CD4-positive, alpha-beta memory T cell (primary cell): ENCODE measurements at places on chromosomes 16 and 17.

DNA sequence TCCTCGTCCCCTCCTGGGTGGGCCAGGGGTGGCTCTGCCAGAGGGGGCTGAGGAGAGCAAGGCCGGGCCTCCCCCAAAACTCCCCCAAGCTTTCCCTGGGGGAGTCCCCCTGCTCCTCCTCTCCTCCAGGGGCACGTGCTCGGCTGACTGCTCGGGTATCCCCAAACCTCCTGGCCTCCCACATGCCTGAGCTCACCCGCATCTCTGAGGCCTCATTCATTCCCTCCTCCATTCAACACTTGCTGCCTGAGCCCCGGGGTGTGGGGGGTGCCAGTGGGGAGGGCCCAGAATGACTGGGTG lies 83.1 kb downstream of the RTN4RL1 start:
- no peak for DNase-seq

GRCh38 chr16:61024180-61024900 lies 1011.9 kb downstream of the CDH8 start:
- no peak for DNase-seq

GRCh38 chr17:36034127-36034526 lies 16.4 kb upstream of the CCL23 start:
- DNase-seq: no peak

GRCh38 chr17:45873728-45874127 lies 20.6 kb upstream of the MAPT start:
- DNase-seq: no peak

GRCh38 chr16:12573730-12574383 lies 229.8 kb downstream of the CPPED1 start:
- DNase-seq: peak; percentile 22

GRCh38 chr16:74556375-74556922 lies 50.5 kb downstream of the GLG1 start:
- DNase-seq: no peak

- no peak for DNase-seq
Observed at GRCh38 chr17:67260170-67260987, 15.4 kb upstream of the HELZ start.

DNA sequence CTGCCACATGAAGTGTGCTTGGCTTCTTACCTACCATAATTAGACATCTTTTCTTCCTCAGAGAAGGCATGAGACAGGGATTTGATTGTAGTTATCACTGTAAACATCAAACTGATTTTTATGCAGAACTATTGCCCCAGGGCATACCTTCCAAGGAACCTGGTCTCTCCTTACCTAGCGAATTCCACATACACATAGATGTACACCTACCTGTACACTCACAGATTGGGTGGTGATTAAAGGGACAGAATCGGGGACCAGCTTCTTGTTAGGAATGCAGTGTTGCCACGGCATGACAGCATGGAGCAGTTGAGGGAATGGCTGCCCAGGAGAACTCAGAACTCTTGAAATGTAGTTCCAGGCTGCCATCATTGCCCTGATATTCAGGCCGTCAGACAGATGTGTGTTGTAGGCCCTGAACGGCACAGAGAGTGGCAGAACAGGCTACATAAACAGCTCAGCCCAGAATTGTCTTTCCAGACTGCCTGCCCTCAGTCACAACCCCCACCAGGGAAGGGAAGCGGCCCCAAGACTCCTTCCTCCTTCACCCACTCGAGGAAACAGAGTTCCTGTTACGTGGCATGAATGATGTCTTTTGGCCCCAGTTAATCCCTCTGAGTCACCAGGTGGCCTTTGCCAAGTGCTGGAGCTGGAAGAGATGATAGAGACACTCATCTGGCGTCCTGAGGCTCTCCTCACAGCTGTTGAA lies 17.8 kb upstream of the NAGLU start:
- DNase-seq: no peak

GRCh38 chr17:32492648-32493289 lies 6.0 kb downstream of the CDK5R1 start:
- DNase-seq: no peak

DNA sequence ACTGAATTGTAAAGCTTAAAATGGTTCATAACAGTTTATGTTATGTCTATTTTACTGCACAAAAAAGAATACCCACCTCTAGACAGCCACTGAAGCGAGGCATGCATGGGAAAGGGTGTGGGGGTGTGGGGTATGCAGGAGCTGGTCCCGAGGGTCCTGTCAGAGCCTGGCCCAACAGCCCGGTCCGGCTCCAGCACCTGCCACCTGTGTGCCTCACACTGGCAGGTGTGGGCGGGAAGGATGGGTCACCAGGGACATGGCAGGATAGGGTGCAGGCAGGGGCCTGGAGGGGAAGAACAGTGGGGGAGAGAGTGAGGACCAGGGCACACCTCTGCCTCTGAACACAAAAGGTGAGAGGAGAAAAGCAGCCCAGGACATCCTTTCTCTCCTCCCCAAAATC lies 22.8 kb upstream of the RASD1 start:
- DNase-seq: no peak

DNA sequence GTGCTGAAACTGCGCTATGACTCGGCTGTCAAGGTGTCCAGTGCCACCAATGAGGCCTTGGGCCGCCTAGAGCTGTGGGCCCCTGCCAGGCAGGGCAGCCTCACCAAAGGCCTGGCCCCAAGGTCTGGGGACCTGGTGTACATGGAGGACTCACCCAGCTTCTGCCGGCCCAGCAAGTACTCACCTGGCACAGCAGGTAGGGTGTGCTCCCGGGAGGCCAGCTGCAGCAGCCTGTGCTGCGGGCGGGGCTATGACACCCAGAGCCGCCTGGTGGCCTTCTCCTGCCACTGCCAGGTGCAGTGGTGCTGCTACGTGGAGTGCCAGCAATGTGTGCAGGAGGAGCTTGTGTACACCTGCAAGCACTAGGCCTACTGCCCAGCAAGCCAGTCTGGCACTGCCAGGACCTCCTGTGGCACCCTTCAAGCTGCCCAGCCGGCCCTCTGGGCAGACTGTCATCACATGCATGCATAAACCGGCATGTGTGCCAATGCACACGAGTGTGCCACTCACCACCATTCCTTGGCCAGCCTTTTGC lies 25.0 kb downstream of the WNT9B start:
- DNase-seq: no peak

DNA sequence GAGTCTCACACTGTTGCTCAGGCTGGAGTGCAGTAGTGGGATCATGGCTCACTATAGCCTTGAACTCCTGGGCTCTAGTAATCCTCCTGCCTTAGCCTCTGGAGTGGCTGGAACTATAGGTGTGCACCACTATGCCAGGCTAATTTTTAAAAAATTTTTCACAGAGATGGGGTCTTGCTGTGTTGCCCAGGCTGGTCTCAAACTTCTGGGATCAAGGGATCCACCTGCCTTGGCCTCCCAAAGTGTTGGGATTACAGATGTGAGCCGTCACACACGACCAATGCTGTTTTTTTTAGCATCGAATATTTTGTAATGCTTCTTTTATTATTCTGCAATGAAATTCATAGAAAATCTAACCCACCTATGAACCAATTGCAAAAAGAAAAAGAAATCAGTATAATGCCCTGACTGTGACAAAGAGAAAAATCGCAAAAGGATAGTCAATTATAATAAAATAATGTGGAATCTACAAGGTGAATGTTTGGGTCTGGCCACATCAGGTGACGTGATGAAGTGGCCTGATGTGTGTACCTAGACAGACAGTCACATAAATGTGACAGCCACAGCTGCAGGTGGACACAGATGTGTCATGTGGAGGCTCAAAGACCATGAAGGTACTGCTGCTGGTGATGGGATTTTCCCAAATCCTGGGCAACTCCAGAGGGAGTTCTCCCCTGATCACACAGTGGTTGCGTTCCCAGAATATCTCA lies 33.6 kb upstream of the ZCCHC14 start:
- no peak for DNase-seq

DNA sequence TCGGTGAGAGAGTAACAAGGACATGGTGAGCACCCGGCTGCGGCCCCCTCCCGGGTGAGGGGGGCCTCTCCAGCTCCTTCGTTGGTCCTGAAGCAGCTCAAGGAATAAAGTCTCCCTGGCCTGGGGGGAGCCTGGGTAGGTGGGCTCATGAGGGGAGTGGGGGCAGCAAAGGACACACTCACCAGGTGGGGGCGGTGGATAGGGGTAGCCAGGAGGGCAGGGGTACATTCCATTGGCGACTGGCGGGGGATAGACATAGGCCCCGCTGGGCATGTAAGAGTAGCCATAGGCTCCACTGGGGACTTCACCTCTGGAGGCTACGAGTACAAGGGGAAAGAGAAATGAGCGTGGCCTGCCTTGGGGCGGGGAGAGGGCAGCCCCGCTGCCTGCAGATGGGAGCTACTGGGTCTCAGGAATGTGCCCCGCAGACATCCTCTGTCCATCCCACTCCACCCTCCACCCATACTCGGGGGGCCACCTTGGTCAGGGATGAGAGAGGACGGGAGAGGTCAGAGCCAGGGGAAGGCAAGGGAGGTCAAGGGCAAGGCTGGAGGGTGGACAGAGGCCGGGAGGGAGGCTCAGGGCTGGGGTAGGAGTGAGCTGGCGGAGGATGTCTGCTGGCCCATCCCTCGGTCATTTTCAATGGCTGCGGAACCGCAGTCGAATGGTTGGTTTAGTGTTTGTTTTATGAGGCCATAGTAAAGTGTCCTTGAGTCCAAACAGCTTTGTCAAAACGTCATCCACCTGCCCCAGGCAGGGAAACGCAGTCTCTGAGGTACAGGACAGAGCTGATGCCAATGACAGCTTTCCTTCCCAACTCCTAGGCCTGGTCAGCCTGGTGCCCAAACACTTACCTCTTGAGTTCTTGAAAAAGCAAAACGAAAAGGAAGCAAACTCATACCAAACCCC lies 3.7 kb upstream of the UNC13D start:
- no peak for DNase-seq

DNA sequence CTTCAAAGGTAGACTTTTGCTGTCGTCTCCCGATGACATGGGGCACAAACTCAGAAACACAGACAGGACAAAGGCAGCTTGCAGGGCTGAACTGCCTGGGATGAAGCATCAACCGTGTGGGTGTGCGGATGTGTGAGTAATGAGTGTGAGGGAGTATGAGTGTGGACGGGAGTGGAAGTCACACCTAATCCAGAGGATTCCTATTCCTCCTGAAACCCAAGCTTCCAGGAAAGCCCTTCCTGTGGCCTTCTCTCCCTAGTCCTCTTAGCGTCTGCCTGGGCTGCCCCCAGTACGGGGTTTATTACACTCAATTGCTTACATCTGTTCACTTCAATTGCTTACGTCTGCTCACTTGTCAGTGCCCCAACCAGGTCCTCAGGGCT lies 2.3 kb upstream of the IL4R start:
- no peak for DNase-seq

- no peak for DNase-seq
Observed at GRCh38 chr17:45812102-45812501, 28.0 kb downstream of the CRHR1 start.

DNA sequence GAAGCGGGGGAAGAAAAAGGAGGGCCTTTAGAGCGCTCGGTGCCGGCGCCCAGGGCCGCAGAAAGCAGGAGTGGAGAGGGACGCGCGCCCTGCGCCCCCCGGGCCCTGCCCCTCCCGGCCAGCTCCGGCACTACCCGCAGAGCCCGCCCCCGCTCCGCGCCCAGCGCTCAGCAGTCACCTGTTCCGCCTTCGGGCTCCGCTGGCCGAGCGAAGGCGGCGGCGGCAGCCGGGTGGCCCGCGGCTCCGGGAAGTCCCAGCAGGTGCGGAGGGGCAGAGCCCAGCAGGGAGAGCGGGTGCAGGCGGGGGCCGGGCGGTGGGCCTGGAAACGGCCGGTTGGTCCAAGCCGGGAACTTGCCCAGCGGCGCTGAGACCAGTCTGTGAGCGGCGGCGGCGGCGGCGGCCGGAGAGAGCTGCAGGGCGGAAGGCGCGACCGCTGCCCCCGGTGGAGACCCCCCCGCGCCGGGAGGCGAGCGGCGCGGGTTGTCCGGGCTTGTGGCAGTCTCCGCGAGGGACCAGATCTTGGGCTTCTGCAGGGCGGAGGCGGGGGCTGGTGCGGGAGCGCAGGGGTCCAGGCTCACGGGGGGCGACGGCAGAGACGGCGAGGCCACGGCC lies 2.2 kb downstream of the IRX3 start:
- DNase-seq: no peak

DNA sequence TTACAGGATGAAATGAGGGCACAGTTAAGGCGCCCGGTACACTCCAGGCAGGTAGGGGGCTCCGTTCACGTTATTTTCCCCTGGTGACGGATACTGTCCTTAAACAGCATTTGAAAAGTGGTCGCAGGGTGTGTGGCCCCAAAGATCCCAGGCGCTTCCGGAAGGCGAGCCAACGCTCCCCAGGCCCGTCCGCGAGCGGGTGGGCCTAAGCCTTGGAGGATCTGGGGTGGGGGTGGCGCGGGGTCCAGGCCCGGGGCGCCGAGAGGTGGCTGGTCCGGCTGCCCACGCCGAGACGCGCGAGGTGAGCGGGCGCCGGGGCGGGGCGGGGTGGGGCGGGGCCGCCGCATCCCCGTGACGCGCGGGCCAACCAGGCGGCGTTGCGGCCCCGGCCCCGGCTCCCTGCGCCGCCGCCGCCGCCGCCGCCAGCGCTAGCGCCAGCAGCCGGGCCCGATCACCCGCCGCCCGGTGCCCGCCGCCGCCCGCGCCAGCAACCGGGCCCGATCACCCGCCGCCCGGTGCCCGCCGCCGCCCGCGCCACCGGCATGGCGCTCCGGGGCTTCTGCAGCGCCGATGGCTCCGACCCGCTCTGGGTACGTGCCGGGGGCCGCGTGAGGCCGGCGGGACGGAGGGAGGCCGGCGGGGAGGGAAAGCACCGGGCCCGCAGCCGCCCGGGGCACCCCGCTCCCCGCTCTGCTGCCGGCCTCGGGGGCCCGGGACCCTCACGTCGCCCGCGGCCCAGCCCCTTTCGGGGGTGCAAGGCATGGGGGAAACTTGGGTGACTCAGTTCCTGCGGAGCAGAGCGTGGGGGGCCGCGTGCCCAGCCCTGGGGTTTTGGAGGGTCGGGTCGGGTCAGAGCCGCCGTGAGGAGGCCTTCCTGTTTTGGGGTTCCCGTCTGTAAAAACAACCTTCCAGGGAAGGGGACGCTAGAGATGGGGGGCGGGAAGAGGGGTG lies at the start of gene ABCC1:
Gene ABCC1 (plus strand): TSS at position 407 of the 951 bp plus-strand sequence. CDS start 136 bp downstream, at position 543.
- DNase-seq: peak; percentile 78

- DNase-seq: no peak
Observed at GRCh38 chr16:22844416-22844815, 30.5 kb downstream of the HS3ST2 start.

DNA sequence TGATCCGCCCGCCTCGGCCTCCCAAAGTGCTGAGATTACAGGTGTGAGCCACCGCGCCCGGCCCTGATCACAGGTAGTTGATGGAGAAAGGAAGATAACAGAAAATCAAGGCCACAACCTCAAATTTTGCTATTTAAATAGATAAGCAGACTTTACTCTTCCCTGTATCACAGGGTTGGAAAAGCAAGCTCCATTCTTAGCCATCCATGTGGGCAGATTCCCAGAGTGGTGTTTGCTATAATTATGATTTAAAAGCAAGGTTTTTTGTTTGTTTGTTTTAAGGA lies 44.4 kb downstream of the TUBD1 start:
- DNase-seq: no peak

DNA sequence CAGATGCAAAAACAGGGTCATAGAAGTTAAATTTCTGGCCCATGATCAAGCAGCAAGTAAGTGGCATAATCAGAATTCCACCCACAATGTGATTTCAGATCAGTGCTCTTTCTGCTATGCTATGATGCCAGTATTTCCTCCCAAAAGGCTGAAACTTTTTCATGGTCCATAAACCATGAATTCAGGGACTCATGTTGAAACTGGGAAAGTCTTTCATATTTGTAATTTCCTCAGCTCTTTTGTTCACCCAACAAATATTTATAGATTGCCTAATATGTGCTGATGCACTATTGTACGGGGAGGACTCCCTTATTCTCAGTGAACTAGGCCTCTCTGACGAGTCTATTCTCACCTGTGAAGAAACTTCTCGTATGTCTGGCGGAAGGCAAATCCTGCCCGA lies 156.3 kb downstream of the MYO1D start:
- no peak for DNase-seq
